Cerebellar nuclear complex (tissue), 1 donor: ENCODE measurements at places on chromosomes 2 and 18.

DNA sequence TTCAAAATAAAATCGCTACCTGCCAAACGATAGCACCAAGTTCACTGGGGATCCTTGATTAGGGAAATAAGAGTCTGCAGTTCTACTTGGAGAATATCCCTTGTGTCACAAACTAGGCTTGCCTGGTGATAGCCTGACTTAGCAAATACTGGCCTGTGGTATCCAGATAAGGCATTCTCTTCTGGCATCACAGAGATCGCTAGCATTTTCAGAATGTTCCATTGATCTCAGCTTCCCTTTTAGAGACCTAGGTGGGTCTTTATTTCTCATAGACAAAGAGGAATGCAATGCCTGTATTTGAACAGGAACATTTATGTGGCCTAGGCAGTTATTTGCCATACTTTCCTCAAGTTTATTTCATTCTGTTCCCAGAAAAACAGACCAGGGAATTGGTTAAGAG is 349.1 kb downstream of the STK39 start:
- no peak for DNase-seq

- DNase-seq, result no peak
Observed at GRCh38 chr2:220334871-220335590, 707.6 kb downstream of the SLC4A3 start.

DNA sequence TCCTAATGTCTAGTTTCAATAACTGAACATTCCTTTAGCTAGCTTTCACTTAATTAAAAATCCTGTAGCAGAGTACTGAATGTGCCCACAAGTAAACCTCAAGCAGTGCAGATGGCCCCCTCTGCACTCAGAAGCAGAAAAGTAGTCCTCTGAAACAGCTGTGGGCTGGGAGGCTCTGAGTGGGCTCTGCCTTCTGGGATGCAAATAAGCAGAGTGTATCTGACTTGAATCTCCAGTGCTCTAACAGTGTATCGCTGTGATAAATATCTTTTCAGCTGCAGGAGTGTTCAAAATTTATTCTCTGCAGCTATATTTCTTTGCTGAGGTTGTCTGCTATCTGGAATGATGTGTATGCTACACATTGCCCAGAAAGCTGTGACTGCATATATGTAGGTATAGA is 44.8 kb upstream of the SYT4 start:
- DNase-seq, result no peak

- DNase-seq, result no peak
Observed at GRCh38 chr2:228479014-228479413, 297.5 kb upstream of the SPHKAP start.

DNA sequence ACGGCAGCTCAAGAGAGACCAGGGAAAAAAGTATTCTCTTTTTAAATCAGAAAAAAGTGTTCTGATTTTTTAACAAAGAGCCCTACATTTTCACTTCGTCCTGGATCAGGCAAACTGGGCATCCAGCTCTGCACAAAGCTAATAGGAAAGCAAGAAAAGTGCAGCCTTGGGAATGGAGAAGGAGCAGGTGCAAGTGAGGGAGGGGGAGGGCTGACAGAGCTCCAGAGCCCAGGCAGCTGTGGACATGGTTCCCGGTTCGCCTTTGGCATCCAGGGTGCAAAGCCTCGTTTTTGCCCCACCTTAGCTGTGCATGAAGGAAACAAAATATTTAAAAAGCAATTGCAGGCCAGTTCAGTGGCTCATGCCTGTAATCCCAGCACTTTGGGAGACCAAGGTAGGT is 82.2 kb downstream of the FAM124B start:
- DNase-seq, result no peak

GRCh38 chr2:172856606-172857005 is 121.0 kb downstream of the RAPGEF4 start:
- no peak for DNase-seq

GRCh38 chr2:188403676-188404075 is 112.0 kb downstream of the GULP1 start:
- no peak for DNase-seq

DNA sequence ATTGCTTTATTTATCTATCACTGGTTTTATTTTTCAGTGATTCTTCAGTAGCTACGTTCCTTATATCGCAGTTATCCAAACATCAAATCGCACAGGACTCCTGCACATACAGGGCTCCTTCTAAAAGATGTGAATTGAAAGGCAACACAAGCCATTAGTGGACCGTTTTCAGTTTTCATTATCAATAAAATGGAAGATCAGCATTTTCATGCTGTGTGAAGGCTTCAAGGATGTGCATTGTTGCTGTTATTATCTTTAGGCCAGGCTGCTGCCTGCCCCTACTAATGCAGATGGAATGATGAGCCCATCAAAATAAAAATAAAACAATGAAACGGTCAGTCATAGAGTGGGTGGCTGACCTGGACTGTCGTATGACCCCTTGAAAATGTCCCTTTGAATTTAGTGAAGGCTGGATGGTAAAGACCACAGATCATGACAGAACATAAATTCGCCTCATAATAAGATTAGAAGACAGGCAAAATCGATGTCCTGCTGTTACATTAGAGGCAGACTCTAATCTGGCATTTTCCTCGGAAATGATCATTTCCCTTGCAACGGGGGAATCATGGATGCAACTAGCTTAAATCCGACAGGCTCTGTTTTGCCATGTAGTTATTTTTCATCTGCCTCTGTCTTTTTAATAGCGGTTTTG is 32.9 kb downstream of the ITGB6 start:
- no peak for DNase-seq

- DNase-seq, result no peak
Observed at GRCh38 chr18:33923980-33924379, 300.7 kb downstream of the NOL4 start.

DNA sequence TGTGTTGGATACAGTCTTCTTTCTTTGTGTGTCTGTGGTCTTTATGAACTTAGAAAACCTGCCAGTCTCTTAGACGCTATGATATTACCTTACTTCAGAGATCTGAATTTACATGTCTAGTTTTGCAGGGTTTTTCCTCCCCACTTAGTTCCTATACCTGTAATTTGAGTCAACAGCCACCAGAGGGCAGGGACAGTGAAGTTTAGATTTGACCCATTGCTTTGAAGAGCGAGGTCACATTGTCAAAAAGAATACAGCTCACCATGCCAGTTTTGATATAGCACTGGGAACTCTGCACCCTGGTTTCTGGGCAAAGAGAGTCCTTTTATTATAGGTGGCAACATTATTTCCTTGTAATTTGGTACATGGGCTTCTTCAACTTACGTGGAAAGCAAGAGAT is 102.3 kb downstream of the MAPK4 start:
- DNase-seq, result no peak

DNA sequence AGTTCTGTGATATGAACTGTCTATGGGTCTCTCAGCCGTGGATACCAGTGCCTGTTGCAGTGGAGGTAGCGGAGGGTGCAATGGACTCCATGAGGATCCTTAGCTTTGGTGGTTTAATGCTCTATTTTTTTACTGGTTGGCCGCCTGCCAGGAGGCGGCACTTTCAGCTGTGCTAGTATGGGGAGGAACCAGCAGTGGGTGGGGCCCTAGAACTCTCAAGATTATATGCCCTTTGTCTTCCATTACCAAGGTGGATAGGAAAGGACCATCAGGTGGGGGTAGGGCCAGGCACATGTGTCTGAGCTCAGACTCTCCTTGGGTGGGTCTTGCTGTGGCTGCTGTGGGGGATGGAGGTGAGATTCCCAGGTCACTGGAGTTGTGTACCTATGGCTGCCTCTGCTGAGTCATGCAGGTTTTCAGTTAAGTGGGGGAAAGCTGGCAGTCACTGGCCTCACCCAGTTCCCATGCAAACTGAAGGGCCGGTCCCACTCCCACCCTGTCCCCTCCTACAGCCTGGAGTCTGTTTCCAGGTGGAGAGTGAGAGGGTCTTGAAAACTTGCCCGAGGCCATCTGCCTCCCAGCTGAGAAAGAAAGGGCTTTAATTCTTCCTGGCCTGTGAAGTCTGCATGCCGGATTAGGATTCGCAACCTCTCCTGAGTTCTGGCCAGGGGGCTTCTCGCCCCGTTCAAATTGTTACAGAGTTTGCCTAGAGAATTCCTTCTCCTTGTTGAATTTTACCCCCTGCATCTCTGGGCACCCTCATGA is 14.5 kb downstream of the KCNS3 start:
- no peak for DNase-seq

- no peak for DNase-seq
Observed at GRCh38 chr18:56712761-56713160, 61.6 kb downstream of the WDR7 start.

DNA sequence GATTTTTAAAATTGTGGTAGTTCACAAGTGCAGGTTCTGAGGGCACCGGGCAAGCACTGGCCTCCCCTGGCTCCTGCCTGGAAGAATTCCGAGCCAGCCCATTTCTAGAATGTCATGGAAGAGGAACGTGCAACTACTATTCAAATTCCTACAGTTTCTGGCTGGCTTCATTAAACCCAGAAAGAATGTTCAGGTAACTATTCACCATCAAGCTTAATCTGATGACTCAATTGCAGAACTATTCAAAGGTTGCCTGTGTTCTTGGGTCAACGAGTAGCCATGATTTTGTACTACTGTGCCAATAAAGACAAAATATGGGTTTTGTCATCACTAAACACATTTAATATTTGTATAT is 14.3 kb upstream of the MFF start:
- DNase-seq, result no peak

GRCh38 chr18:34873986-34874580 is 164.0 kb downstream of the DTNA start:
- no peak for DNase-seq

GRCh38 chr2:95106081-95106480 is 15.5 kb downstream of the MRPS5 start:
- no peak for DNase-seq
